ENCODE measurements at places on chromosomes 11 and 22.

GRCh38 chr11:20656901-20657300 is 12.5 kb upstream of the NELL1 start:
- DNase-seq, result no peak

DNA sequence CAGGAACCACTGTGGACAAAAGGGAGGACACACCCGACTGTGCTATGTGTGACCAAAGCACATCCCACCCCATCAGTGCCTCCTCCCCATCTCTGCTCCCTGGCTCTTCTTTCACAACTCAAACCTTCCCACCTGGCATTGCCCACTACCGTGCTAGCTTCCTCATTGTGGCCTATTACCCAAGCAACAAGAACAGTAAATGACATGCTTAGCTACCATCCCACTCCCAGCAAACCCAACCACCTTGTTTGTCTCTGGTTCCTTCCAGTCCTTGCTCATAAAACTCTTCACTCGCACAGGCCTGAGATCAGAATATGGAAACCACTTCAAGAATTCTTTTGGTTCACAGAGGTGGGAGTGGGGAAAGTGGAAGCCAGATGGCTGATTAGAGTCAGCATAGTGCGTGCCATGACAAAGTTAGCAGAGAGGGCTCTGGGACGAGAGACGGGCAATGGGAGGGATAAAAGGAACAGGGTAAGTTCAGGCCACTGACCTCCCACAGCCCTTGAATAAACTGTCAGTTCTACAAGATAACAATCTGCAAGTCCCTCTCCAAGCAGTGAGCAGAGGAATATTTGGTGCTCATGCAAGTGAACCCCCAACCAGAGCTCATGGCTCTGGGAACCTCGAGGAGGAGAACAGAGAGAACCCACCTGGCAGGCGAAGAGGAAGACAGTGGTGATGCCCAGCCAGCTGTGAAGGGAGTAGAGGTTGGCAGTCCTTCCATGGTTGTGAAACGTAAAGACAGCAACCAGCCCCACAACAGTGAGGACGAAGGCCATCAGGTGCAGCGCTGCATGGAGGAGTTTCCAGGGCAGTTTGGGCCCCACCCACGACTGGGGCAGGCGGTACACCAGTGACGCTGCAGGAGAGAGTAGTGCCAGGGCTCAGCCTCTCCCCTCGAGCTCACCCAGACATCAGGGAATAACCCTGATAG is 8.3 kb downstream of the CYB561A3 start:
- DNase-seq, result no peak

- no peak for DNase-seq
Observed at GRCh38 chr22:25555586-25555985, 8.9 kb upstream of the GRK3 start.

DNA sequence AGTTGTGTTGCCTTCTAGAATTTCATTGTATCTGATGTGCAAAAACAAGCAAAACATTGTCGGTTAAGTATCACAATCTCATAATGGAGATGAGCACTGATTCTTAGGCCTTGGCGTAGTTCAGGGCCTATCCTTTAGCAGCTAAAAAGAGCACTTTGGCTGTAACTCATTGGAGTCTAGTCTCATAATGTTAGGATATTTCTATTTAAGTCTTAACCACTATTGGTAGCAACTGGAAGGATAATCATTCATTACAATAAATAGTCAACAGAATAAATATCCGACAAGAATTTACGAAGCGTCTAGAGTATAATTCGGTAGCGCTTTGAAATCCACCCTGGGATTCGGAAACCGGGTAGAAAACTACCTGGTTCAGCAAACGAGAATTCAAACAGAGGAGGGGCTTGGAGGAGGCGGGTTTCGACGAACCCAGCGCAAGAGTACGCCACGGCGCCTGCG is 461 bp upstream of the EED start:
- DNase-seq, result peak; percentile 89

GRCh38 chr11:5275369-5276110 is 5.8 kb upstream of the HBE1 start:
- DNase-seq, result no peak

DNA sequence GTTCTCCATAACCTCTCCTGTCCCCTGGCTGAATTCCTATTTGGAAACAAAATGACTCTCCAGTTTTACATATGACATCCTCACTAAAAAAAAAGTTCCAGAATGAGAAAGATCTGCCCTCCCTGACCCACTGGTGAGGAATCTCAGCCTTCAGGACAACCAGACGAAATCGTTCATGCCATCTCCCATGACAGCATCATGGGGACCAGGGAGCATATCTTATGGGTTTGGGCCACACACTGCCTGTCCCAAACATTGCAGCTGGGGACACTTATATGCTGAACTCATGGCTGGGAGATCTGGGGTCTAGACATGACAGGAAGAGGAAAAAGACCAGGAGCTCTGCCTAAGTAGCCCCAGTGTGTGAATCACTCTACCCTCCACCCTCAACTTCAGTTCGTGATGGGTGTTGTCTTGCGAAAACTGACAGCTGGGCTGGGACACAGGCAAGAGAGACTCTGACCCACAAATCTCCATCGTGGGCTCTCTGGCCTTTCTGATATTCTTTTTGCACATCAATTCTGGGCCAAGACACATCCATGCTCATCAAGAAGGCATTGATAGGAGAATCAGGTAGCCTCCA is 102.0 kb downstream of the ZNF280B start:
- no peak for DNase-seq

DNA sequence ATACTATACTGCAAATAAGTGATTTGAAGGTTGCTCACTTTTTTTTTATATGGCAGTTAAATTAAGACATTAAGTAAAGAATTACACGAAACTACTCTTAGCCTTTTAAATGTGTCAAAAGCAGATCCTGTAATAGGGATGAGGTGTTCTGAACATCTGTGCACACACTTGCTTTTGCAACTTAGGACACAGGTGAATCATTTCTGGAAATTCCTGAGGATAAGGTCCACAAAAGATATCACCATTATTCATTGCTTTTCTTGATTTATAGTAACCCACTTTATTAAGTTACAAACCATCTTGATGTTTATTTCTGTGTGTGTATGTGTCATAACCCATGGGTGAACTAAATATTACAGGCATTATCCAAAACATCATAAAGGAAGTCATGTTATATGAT is 55.9 kb downstream of the SLC5A12 start:
- DNase-seq, result no peak

GRCh38 chr11:28581286-28582242 is 473.4 kb downstream of the METTL15 start:
- no peak for DNase-seq

- no peak for DNase-seq
Observed at GRCh38 chr11:130050257-130050656, 19.4 kb upstream of the APLP2 start.

DNA sequence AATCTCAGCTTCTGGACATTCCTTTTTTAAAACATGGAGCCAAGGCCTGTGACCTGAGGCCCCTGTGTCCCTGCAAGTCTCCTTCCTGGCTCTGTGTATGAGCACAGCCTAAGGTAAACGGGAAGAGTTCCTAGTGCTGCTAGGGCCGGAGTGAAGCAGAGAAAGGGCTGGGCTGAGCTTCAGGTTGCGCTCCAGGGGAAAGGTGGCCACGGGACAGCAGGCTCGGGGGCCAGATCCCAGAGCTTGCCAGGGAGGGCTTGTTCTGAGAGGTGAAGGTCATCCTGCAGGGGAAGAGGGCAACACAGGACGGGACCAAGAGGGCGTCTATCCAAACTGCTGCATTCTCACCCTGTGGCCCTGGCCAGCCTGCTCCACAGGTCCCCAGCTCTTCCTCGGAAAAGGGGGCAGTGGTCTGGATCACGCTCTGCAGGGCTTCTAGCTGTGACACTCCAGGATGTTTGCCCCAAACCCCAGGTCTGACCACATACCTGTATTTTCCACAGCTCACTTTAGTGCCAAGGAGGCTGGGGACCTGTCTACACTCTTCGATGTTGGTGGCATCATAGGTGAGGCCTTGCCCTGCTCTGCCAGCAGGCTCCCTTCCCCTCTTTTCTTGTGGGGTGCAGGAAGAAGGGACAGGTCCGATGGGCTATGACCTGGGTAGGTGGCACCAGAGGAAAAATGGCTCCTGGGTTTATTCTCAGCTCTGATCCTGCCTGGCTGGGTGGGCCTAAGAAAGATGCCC is 20.4 kb downstream of the SLC37A2 start:
- no peak for DNase-seq

- no peak for DNase-seq
Observed at GRCh38 chr11:129319201-129319600, 56.4 kb upstream of the BARX2 start.

DNA sequence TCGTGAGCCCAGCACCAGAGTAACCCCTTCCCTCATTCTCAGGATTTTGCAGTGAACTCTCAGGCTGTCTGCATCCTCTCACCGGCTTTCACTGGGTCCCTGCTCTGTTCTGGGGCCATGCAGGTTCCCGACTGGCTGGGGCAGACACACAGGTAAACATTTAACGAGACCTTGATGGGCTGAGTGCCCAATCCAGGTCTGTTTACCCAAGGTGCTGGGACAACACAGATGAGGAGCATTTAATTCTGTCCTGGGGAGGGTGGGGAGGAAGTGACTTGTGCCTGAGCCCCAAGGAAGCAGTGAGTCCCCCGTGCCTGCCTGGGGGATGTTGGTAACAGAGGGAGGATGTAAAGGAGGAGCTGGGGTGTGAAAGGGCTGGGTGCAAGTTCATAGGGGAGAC is 4.4 kb downstream of the BIK start:
- no peak for DNase-seq

GRCh38 chr11:104096900-104097299 is 60.5 kb downstream of the DDI1 start:
- DNase-seq, result no peak

DNA sequence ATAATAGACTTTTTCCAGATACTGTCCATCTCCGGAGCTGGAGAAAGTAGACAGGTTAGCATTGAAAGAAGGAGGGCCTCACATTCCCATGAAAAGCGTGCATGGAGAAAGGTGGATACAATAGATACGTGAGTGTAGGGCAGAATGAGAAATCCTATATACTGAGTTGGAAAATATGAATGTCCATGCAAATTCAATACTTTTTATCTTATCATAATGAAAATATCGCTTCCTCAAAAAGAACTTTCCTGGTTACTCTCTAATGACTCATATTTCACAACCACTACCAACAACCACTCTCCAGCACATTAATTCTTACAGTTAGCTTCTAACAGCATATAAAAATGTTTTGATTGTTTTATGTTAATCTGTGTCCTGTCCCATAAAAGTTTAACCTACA is 22.0 kb upstream of the MS4A6A start:
- DNase-seq, result no peak

GRCh38 chr11:37642296-37642695 is 1044.3 kb upstream of the RAG2 start:
- DNase-seq, result no peak

DNA sequence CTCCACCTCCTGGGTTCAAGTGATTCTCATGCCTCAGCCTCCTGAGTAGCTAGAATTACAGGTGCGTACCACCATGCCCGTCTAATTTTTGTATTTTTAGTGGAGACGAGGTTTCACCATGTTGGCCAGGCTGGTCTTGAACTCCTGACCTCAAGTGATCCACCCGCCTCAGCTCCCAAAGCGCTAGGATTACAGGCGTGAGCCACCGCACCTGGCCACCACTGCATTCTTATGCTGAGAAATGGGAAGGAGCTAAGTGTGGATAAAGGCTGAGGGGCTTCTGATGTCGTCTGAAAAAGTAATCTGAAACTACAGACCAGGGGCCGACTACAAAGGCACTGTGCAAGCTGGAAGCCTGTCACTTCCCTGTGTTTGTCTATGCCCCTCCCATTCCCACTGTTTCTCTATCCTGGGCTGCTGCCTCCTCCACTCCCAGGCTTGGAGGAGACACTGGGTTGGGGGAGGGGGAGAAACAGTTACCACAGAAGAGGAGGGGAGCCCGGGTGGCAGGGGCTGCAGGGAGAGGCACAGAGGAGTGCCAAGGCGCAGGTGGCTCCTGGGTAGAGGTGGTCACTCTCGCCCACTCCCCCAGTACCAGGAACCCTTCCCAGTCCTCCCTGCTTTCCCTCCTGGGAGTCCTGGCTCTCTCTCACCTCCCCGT is 2.9 kb upstream of the MTA2 start:
- DNase-seq, result no peak

- DNase-seq, result no peak
Observed at GRCh38 chr11:34075178-34075820, 23.8 kb downstream of the CAPRIN1 start.

GRCh38 chr11:40401132-40401853 is 1058.2 kb downstream of the LRRC4C start:
- no peak for DNase-seq

DNA sequence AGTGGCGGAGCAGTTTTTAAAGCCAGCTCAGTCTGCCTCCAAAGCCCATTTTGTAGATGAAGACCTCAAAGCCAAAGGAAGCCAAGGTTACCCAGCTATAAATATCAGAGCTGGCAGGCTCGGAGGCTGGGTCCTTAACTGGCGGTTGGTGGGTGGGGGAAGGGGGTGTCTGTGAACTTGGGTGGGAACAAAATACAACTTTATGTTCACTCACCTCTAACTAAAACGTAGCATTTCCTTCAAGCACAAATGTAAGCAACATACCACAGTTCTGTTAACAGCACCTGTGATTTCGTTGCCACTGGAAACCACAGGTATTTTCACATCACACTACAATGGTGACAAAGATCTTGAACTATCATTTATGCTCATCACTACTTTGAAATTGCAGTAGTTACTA is 99.7 kb upstream of the SYT13 start:
- no peak for DNase-seq

GRCh38 chr11:110621826-110622225 is 90.4 kb downstream of the ARHGAP20 start:
- no peak for DNase-seq

GRCh38 chr22:48566741-48567140 is 1260.9 kb downstream of the BRD1 start:
- DNase-seq, result no peak

DNA sequence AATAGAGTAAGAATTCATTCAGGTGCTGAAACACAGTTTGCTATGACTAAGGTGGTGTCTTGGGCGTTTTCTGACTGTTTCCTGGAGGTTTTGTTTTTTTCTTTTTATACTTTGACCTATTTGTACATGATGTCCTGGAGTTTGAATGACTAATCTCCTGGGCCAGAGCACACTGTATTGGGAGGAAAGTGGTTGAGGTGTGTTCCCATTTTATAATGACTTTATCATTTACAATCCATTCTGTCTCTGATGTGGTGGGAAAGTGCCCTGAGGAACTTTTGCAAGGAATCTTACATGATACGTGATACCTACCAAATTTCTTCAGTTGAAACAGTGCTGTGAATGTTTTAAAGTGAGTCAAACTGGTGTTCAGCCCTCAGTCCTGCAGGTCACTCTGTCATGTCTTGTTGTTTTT is 80.8 kb downstream of the TNRC6B start:
- no peak for DNase-seq

- no peak for DNase-seq
Observed at GRCh38 chr11:122085264-122085663, 30.8 kb downstream of the BLID start.

DNA sequence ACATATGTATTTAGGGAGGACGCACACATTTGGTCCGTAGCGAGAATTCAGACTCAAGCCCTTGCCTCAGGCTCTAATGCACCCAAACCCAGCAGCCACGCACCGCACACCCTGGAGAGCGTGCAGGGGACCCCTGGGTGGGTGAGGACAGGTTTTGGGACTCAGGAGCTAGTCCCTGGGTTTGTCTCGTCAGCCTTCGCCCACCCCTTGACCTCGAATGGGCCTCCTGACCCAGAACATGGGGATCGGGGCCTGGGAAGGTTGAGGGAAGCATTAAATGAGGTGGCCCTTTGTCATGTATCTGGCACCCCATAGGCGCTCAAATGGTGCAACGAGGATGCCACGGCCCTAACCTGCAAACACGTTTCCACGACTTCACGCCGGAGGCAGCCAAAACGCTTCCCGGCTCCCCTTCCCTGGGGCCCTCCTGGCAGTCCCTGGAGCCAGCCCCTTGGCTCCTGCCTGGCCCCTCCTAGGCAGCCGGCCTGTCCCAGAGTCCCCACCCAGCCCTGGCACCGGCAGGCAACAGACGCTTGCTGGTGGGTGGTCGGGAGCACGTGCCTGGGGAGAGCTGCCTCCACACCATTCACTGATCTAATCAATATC is 5.5 kb upstream of the LINC01488 start:
- no peak for DNase-seq
